ENCODE measurements at places on chromosomes 7 and 10. TPM values are rescaled to one million over a fixed set of nuclear protein-coding genes. Genes with fewer than 3 reads are reported as not detected.

The NXPH1 gene
- total RNA-seq, result not detected

The COBL gene
- total RNA-seq, result not detected

The KIAA1549 gene
- total RNA-seq, result 2.6 TPM

The SLC29A4 gene
- total RNA-seq, result 2.2 TPM

The TEX36 gene
- total RNA-seq, result not detected

The ANXA8 gene
- total RNA-seq, result 3.9 TPM
